Stimulated activated CD4-positive, alpha-beta T cell treated with anti-CD3 and anti-CD28 coated beads, Interleukin-2, amount 100 ng/mL, for 48 hours (primary cell): ENCODE measurements at places on chromosomes 4 and X.

- no peak for DNase-seq
Observed at GRCh38 chrX:132216283-132216682, 3.0 kb downstream of the RAP2C start.

- DNase-seq = no peak
Observed at GRCh38 chr4:8192748-8193738, 6.0 kb upstream of the SH3TC1 start.

GRCh38 chr4:110865611-110866259 is 242.9 kb upstream of the PITX2 start:
- no peak for DNase-seq

GRCh38 chr4:4831825-4832224 is 27.6 kb upstream of the MSX1 start:
- no peak for DNase-seq

DNA sequence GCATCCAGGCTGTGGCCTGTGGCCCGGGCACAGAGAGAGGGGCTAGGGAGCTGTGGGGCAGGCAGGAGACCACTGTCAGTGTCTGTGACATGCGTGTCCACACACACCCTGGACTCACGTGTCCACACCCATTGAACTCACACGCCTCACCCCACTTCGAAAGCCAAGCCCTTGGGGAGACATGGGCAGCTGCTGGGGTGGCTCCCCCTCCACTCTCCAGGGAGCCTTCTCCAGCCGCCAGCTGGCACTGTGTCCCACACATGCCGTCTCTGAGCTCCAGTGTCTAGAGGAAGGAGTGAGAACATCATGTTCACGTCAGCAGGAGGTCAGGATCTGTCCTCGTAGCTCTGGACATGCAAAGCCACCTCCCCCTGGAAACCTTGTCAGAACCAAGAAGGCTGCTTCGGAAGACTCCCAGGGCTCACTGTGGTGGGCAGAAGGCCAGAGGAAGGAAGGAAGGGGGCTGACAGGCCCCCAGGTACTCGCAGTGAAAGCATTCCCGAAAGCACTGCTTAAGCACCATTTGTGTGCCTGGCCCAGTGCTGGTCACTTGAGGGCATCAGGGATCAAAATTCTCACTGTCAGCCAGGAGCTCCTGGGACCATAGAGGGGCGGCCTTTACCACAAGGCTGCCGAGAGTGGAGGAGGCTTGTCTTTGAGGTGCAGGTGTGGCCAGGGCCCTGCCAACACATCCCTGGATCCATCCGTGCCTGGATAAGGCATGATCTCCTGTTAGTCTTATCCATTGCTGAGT is 61.4 kb downstream of the HTRA3 start:
- DNase-seq = no peak

GRCh38 chrX:78493180-78493579 is 165.8 kb upstream of the CYSLTR1 start:
- no peak for DNase-seq

DNA sequence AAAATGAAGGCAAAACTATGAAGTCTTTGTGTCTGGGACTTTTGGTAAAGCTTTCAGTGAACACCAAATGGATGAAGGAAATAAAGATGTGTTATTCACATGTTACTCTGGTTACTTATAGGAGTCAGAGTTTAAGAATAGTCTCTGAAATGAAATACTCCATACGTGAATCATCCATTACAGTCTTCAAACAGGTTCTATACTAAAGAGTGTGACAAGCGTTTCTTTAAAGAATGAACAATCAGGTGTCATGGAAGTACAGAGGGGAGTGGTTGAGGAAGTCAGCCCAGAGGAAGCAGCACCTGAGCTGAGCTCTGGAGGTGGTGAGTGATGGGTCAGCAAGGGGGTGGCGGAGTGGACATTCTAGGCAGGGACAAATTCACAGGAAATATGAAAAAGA is 41.8 kb upstream of the SORBS2 start:
- DNase-seq = no peak

DNA sequence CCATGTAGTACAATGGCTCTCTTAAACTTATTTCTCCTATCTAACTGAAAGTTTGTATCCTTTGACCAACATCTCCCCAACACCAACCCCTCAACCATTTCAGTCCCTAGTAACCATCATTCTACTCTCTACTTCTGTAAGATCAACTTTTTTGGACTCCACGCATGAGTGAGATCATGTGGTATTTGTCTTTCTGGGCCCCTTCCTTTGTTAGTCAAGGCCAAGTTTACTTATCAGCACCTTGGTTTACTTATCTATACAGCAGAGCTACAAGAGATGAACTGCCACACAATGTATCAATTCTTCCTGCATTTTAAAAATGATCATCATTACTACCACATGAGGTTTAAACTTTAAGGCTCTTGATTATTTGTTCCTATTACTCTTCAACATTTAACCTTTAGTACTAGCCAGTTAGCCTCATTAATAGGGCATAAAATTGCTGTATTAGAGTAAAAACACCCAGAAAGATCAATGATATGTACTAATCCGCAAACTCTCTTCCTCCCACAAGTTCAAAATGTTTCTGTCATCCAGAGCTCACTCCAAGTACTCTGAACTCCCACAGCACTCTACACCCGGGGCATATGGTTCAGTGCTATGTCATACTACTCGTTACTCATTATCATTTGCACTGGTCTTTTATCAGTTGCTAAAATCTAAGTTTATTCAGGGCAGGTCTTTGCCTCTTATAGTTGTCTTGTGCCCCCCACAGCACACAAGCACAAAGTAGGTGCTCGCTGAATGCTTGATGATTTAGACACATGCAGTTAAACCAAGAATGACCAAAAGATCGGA is 145.7 kb upstream of the ADAMTS3 start:
- no peak for DNase-seq

DNA sequence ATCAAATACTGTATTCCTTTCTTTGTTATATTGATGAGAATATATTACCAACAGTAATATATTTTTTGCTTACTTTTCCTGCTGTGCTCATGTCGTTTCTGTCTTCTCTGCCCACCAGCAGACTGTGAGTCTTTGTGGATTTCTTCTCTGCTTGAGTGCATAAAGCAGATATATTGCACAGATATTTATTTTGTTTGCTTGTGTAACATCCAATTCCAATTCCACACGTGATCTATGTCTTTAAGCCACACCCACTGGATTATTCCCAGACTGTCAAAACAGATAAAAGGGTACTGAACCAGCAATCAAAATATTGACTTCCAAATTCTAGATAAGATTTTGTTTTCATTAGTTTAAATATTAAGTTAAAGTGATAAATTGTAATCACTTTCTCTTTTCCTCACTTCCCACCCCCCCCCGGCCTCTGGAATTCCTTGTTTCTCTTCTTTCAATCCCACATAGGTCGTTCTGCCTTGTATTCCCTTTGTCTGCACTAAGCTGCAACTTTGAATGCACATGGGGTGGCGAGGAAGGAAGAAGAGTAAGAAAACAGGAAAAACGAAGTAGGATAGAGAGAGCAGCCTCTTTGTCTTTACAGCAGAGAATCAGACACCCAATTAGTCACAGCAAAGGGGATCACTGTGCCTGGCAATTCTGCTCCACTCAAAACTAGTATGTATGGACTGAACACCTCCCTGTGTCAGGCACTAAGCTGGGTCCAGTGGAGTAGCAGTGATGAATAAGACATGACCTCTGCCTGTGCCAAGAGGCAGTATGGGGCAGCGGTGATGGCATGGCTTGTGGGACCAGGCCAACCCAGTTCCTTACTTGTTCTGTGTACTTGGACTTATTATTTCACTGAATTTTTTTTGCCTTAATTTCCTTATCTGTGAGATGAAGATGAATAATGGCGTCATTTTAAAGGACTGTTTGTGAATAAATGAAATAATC is at the start of gene ADH1B:
Gene ADH1B, minus strand, starts transcription at position 161 of the 951 bp plus-strand sequence. Its CDS starts 70 bp downstream, at position 91.
- no peak for DNase-seq
